Activated CD4-positive, alpha-beta T cell treated with anti-CD3 and anti-CD28 coated beads, Interleukin-2, amount 50 U/mL, for 24 hours (primary cell): ENCODE measurements at places on chromosomes 2 and 18.

DNA sequence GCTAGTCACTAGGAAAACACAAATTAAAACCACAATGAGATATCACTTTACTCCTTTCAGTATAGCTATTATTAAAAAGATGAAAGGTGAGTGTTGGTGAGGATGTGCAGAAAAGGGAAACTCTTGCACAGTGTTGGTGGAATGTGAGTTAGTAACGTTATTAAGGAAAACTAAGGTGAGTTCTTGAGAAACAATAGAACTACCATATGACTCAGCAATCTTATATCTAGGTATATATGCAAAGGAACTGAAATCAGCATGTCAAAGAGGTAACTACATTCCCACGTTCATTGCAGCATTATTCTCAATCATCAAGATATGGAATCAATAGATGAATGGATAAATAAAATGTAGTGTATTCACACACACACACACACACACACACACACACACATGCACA, 117.3 kb upstream of the HNMT start:
- DNase-seq, result no peak

- DNase-seq, result no peak
Measured at GRCh38 chr2:155651851-155652250, 680.7 kb downstream of the NR4A2 start.

- DNase-seq, result no peak
Measured at GRCh38 chr2:71671895-71672825, 218.8 kb downstream of the DYSF start.

DNA sequence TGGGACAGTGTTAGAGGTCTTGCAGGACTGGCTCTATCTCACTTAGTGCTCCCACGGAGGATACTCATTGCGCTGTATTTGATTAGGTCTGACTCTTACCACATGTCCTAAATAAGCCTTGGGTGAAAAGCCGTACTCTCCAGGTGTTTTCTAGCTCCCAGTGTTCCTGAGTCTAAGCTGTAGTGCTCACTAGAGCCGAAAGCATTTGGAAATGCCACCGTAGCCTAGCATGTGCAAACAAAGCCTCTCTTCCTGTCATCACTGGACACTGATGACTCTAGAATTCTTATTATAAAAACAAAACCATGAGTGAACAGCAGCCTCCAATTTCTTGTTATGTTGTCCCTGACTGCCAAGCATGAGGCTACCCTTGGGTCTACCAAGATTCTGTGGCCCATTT, 206.2 kb downstream of the TPGS2 start:
- no peak for DNase-seq

DNA sequence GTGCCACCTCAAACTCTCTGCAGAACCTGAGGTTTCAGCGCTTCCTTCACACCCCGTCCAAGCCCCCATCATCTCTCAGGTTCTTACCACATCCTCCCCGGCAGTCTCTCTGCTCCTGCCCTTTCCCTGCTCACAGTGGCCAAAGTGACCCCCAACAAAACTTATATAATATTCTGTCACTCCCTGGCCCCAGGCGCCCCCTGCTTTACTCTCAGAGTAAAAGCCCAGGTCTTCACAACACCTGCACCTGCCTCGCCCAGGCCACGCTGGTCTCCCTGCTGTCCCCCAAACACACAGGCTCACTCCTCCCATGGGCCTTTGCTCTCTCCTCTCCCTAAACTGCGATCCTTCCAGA, 6.4 kb downstream of the ITGB1BP1 start:
- DNase-seq, result no peak

DNA sequence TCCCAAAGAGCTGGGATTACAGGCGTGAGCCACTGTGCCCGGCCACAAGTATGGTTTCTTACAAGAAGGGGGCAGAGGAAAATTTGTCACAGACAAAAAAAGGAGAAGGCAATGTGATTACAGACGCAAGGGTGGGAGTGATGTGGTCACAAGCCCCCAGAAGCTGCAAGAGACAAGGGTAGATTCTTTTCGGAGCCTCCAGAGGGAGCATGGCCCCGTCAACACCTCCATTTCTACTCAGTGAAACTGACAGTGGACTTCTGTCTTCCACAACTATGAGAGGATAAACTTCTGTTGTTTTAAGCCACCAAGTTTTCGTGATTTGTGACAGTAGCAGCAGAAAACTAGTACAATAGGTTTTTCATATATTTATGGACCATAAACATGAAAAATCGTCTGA, 2.1 kb upstream of the TCF7L1 start:
- no peak for DNase-seq

DNA sequence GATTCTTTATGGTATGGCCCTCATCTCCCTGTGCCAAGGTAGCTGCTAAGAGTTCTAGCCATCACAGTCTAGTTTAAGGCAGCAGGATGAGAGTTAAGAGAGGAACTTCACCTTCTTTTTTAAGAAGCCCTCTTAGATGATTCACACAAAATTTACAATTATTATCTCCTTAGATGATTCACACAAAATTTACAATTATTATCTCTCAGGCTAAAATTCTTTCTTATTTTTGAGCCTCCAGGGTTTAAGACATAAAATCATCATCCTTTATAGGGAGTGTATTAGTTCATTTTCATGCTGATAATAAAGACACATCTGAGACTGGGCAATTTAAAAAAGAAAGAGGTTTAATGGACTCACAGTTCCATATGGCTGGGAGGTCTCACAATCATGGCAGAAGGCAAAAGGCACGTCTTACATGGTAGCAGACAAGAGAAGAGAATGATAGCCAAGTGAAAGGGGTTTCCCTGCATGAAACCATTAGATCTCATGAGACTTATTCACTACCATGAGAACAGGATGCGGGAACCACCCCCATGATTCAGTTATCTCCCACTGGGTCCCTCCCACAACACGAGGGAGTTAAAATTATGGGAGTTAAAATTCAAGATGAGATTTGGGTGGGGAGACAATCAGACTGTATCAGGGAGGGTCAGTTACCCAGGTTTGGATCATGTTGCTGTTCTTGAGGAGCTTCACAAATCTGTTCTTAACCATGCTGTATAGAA, 133.0 kb upstream of the MYO3B start:
- DNase-seq, result no peak

DNA sequence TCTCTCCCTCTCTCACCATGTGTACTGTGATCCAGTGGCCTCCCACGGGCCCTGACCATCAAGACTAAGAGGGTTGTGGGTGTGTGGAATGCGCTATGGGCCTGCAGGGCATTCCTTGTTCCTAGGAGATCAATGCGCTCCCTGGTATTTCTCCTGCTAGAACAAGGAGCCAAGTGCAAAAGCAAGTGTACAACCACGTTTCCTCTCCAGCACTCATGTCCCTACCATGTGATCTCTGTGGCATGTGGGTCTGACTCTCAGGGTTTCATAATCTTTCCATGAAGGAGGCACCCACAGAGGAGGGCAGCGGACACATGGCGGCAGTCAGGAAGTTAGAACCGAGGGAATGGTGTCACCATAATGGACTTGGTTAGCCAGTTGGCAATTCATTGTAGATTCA, 91.4 kb downstream of the MAPK4 start:
- no peak for DNase-seq

- DNase-seq, result no peak
Measured at GRCh38 chr2:207770602-207771404, 1.1 kb upstream of the FZD5 start.

DNA sequence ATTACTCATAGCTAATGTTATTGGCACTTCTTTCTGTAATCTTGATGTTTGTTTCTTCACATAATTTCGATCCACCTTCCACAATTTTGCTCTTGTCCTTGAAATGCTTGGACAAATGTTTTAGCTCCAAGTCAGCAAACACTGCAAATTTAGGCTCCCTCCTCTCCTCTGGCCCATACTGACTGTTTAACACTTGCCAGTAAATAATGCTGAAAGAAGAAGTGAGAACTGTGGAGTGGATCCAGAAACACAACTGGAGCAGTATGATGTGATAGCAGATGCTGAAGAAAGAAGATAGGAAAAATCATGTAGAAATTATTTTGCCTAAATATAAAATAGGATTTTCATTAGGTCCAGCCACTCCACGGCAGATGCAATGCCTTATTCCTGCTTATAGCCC, 415.0 kb upstream of the GYPC start:
- DNase-seq, result no peak

- no peak for DNase-seq
Measured at GRCh38 chr2:217091531-217091930, 231.7 kb upstream of the TNP1 start.

DNA sequence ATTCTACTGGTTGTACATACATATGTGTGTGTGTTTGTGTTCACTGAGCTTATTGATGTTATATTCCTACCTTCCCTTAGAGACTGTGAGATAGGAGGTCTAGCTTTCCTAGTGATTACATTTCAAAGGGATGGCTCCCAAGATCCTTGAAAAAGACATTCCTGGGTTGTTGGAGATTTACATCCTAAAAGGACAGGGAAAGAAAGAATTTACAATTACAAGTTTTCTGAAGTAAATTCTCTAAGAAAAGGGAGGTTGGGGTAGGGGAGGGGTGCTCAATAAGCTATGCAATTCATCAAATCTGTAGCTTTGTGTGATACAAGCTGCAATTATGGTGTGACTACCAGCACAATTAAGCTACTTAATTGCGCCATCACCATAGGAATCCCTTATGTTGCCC, 284.3 kb downstream of the NUP35 start:
- no peak for DNase-seq

GRCh38 chr18:79868168-79868784, 70.5 kb downstream of the KCNG2 start:
- no peak for DNase-seq

- DNase-seq, result peak; percentile 35
Measured at GRCh38 chr2:158953926-158954763, 14.3 kb upstream of the TANC1 start.

DNA sequence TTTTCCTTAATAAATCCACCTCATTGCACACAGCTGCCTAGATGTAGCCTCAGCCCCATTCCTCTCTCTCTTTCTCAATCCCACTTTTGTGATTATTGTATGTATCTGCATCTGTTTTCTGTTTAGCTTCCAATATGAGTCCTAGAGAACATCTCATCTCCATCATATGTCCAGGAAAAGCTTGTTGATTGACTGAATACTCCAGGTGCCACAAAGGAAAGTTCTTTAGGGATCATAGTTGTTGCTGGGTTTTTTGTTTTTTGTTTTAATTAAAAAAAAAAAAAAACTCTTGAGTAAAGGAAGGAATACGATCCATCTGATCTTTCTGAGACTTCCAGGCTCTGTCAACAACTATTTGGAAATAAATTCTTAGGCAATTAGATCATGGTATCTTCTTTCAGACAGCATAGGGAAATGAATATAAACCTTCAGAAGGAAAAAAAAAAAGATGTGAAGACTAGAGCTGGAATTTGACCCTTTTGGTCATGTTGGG, 42.5 kb downstream of the KIAA2012 start:
- no peak for DNase-seq

- no peak for DNase-seq
Measured at GRCh38 chr2:151297882-151298281, 8.4 kb upstream of the NMI start.

DNA sequence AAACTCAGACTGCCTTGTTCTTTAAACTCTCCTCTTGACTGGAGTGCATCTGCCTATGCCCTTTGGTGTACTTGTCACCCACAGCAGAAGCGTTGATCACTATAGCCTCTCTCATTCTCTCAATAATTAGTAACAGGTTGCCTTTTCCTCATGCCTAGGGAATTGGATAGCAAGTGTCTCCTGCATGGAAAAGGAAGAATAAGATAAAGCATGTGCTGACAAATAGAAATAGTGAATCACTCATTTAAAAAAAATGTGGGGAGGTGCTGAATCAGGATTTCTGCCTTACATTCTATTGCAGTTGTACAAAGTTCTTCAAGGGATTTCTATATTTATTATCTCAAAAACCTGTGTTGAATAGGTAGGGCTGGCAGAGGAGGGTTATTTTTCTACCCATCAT, 323.0 kb downstream of the TXNL1 start:
- DNase-seq, result no peak

DNA sequence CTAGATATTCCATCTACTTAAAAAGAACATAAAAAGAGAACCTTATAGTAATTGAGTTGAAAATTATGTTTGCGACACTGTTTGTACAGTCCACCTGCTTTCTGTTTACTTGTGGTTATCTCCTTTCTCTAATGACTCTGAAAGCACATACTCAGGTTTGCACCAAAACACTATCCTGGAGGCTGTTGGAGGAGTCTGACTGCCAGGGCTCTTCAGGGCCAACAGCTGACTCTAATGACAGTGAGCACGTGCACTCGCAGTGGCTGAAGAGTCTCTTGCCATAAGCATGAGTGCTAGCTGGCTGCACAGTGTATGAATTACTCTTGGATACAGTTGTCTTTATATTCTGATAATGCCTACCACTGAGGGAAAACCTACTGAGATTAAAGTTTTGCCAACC, 16.7 kb upstream of the GLS start:
- no peak for DNase-seq

DNA sequence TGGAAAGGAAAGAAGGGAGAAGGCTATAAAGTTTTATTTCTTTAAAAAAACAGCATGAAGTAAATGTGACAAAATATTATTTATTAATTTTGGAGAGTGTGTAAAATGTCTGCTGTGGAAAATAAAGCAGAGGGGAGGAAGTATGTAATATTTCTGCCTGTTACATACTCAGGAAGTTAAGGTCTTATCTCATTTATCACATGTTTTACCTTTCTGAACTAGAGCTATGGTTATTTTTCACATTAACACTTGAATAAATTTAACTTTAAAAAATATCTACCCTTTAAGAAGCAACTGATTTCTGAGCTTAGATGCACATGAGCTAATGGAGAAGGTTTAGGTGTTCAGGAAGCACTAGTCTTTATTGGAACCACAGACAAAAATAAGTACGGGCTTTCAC, 148.3 kb downstream of the GRB14 start:
- DNase-seq, result no peak

- no peak for DNase-seq
Measured at GRCh38 chr2:112881217-112881985, 29.6 kb upstream of the IL37 start.

DNA sequence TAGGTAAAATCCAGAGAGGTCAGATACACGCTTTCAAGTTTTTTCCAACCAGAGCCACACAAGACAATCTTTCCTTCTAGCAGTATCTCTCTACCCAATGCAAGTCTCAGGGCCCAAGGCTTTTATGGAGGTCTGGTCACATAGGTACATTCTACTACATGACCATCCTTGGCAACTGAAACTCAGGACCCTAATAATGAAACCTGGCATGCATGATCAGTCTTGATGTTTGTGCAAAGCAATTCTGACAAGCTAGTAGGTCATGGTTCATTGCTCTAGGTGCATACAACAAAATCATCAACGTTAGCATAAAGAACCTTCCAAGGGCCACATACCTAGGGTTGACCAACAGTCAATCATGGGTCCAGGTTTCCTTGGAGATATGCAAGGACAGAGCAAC, 33.2 kb upstream of the CCDC88A start:
- no peak for DNase-seq

- DNase-seq, result no peak
Measured at GRCh38 chr18:79566771-79567431, 112.7 kb upstream of the CTDP1 start.

- no peak for DNase-seq
Measured at GRCh38 chr2:97095661-97096060, 979 bp upstream of the FAHD2B start.

GRCh38 chr2:53964257-53964952, 6.4 kb downstream of the PSME4 start:
- no peak for DNase-seq

GRCh38 chr18:74598350-74599001, 806 bp downstream of the ZNF407 start:
- no peak for DNase-seq
